AML-193 (cell line): ENCODE measurements at places on chromosomes 1 and 21.

DNA sequence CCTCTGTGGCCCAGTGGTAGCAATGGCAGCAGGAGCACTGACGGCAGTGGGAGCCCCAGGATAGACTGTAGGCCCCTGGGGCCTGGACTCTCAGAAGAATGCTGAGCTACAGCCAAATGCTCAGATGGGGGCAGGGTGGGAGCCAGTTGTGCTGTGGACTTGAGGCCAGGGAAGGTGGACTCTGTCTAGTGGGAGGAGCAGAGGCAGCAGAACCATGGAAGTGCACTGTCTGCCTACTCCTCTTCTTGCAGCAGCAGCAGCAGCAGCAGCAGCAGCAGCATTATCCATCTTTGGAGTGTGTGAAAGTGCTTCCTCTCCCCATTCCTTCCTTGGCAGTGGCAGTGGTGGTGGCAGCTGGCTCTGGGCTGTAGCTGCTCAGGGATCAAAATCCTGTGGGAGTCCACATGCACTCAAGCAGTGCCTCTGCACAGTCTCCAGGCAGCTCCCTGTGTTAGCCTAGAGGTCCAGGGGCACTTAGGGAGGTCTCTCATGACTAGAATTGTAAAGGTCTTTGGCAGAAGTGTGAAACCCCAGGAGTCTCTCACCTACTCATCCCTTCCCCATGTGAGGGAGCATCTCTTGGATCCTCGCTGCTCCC is 917.9 kb upstream of the B3GALT2 start:
- no peak for DNase-seq

DNA sequence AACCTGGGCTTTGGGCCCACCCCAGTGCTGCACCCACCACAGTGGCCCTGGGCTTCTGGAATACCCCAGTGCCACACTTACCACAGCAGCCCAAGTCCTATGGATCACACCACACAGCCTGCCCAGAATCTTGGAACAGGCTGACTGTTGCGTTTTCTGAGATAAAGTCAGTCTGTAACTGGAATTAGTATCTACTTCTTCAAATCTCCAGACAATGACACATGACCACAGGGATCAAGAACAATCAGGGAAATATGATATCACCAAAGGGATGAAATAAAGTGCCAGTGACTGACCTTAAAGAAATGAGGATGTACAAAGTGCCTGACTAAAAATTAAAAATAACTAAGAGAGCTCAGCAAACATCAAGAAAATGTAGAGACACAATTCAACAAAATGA is 239.7 kb upstream of the PLD5 start:
- no peak for DNase-seq

DNA sequence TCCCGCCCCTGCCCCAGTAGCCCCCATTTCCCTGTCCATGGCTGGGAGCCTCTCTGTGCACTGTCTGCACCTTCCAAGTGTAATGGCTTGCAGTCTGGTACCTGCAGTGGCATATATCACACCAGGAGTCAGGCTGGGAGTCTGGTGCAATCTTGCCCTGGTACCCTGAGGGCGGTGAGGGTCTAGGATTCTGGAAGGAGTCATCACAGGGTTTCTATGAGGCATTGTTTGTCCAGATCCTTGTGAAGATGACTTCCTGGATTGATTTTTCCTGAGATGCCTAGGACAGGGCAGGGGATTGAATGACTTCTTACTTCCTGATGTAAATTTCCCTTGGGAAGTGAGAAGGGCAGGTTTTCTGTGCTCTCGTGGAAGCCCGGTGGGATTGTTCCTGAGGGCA is 5.9 kb upstream of the PKP1 start:
- DNase-seq, result no peak

- no peak for DNase-seq
Measured at GRCh38 chr21:26421724-26422123, 151.4 kb downstream of the CYYR1 start.

- DNase-seq, result no peak
Measured at GRCh38 chr1:119080586-119080985, 59.9 kb downstream of the WARS2 start.
